ENCODE measurements at places on chromosomes 6 and 20.
A peak's percentile ranks its signal among the peaks of the same experiment; 100 is the strongest.

GRCh38 chr6:159013229-159013628, 13.2 kb upstream of the RSPH3 start:
- DNase-seq = no peak

DNA sequence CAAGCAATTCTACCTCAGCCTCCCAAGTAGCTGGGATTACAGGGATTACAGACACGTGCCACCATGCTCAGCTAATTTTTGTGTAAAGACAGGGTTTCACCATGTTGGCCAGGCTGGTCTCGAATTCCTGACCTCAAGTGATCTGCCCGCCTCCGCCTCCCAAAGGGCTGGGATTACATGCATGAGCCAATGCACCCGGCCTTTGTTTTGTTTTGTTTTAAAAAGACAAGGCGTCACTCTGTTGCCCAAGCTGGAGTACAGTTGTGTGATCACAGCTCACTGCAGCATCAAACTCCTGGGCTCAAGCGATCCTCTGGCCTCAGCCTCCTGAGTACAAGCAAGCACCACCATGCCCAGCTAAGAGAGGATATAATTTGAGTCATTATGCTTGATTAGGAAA, 5.4 kb downstream of the SERINC3 start:
- DNase-seq = no peak

- no peak for DNase-seq
Measured at GRCh38 chr6:155432293-155432692, 23.3 kb downstream of the NOX3 start.

DNA sequence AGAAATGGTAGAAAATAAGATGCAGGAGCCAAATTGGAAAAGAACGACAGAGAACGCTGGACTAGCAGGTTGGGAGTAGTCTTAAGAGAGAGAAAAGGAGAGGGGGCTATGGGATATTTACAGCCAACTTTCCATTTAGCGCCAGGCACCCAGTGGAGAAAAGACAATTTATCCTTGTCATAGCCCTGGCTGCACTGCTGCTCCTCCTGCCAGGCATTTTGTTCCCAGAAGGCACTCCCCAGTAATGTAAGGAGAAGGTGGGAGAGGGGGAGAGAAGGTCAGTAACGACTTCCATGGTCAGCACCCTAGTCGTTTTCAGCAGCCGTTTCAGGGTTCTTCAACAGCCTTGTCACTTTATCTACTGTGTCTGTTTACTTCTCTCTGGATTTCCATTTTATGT, 159.0 kb downstream of the TRMT11 start:
- no peak for DNase-seq

GRCh38 chr6:115842338-115842737, 218.4 kb downstream of the FRK start:
- no peak for DNase-seq

DNA sequence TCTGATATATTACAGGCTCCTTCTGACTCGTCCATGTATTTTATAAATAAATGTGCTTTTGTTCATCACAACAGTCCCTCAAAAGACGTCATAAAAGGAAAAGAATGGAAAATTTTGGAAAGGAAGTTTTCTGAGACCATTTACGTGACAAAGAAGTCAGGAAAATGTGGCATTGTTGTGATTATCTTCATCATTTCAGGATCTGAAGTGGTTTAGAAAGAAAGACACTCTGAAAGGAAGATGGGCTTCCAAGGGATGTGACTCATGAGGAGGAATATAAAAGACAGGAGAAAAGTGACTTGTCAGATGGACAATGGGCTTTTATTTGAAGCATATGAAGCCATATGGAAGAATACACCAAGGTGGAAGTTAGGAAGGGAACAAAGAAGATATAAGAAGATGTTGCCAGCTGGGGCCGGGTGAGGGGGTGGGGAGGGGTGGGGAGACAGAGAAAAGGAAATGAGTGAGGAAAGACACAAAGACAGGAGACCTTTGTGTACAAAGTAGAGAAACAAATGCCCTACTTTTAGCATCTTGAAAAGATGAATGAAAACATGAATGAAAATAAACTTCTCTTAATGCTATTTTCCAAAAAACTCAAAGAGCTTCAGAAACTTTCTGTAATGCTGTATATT, 190.3 kb upstream of the PREP start:
- no peak for DNase-seq

GRCh38 chr20:21708738-21709534, 3.5 kb downstream of the PAX1 start:
- DNase-seq = no peak

DNA sequence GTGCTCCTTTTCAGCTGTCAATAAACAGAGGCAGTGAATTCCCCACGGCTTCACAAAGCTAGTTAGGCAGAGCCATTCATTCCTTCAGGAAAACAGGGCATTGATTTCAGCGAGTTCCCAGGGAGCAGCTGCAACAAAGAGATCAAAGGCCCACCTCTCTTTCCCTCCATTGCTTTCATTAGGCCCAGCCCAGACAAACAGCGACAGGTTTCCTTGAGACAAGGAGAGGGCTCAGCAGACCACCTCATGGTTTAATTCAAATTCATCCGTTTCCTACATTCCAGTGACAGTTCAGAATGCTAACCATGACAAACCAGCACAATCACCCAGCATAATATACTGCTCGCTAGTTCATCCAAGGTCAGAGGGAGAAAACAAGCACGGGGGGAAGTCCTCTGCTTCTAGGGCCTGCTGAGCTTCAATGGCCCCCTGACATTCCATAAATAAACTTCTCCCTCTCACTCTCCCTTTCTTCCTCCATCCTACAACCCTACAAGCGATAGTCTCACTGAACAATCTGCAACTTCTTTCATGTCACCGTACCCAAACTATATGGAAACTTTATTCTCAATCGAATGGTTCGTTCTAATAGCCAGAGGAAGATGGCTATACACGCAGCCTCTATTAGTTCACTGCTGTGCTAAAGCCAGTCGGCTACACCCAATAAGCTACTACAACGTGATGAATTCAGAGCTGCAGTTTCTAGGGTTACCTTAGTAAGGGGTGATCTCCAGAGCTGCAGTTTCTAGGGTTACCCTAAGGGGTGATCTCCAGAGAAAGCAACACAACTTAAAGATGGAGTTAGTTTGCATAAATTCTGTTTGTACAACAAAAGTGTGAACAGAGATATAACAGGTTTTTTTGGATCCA, 34.7 kb downstream of the PLAGL1 start:
- no peak for DNase-seq

DNA sequence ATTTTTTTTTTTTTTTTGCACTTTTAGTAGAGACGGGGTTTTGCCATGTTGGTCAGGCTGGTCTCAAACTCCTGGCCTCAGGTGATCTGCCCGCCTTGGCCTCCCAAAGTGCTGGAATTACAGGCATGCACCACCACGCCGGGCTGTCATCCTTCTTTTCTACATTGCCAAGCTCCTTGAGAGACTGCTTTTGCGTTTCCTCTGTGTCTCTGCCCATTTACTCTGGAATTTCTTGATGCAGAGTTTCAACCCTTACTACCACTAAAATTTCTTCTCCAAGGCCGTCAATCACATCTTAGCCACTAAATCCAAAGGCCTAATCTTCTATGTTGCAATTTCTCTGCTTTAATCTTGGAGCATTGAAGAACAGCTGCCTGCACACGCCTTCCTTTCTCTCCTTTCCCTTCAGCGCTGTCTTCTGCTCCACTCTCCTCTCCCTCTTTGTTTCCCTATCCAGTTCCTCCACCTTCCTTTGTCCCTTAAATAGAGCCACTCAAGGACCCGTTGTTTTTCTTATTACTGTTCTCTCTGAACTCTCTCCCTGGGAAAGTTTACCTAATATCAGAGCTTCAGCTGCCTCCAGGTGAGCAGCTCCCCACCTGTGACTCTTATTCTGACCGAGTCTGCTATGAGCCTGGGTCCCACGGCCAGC, 98.8 kb downstream of the SLC35B3 start:
- DNase-seq = no peak

DNA sequence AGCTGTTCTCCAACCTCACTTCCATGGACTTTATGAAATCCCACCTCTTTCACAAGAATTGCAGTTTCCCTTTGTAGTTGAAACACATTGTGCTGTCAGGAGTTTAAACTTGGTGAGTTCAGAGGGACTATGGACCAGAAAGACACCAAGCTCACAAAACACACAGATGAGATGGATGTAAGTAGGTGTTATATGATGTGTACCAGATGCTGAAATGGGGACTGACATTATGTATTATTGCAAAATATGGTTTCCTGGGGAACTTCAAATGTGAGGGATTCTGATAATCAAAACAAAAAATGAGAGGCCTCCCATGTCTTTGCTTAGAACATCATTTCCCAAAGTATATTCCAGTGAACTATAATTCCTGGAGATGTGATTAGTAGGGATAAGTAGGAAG, 401.1 kb upstream of the ARID1B start:
- no peak for DNase-seq

DNA sequence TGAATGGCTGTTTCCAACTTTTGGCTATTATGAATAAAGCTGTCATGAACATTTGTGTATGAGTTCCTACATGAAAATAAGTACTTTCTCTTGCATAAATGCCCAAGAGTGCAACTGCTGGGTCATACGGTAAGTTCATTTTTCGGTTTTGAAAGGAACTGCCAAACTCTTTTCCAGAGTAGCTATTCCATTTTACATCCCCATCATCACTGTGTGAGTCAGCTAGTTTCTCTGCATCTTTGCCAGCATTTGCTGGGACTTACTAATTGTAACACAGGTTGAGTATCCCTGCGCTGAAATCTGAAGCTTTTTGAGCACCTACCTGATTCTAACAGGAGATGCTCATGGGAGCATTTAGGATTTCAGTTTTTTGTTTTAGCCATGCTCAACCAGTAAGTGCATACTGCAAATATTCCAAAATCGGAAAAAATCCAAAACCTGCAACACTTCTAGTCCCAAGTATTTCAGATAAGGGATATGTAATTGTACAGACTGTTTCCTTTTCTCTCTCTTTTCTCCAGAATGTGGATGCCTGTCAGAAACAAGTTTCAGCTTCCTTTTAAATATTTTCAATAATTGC, 118.4 kb downstream of the DTNBP1 start:
- no peak for DNase-seq

GRCh38 chr6:1053586-1053985, 258.3 kb upstream of the FOXQ1 start:
- DNase-seq = no peak

DNA sequence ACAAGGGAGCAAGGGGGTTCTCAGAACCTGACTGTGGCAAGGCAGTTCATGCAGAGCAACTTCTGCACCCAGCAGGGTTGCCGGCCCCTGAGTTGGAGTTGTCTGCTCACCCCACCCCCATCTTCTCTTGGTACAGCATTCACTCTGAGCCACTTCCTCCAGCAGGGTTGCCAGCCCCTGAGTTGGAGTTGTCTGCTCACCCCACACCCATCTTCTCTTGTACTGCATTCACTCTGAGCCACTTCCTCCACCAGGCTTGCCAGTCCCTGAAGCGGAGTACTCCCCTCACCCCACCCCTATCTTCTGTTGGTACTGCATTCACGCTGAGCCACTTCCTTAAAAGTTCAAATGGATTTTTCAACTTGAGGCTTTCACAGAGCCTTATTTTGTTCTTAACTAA, 79.7 kb upstream of the SYNDIG1 start:
- no peak for DNase-seq

- DNase-seq = no peak
Measured at GRCh38 chr6:22682979-22683378, 113.6 kb downstream of the HDGFL1 start.

DNA sequence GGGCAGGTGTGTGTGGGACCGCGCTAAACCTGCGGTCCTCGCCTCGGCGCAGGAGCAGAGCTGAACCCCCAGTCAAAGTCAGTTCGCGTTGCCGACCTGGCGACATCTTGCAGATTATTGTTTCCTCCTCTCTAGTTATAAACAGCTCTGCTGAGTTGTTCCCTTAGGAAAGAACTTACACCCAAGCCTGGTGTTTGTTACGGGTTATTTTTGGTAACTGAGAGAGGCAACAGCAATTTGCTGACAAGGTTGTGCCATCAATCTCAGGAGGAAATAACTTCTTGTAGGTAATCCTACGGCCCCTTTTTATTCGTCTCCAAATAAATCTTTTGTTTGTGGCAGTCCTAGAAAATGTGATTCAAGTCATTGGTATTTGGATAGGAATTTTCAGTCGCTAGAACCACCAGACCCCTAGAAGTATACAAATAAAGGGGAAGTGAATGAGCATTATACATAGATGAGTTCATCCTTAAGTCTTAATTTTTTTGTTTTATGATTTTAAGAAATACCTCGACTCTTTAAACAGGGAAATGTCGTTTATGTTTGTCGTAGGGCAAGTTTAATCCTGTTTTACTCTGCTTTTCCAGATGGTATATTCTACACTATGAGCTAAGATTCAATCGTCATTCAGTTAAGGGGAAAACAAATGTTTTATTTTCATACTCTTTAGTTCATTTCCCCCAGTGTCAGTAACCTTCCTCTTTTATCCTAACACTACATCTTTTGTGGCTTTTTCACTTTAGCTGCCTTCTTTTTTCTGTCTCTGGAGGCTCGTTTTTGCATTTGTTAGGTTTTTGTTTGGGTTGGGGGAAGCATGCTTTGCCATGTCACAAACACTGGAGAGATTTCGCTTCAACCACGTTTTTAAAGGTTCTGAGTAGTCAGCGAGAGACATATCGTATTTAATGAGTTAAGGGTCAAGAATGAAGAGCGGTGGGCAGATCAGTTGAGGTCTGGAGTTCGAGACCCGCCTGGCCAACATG, 1.2 kb downstream of the PM20D2 start:
- peak; percentile 39 for DNase-seq

- DNase-seq = no peak
Measured at GRCh38 chr6:25428758-25429317, 149.7 kb downstream of the CARMIL1 start.

DNA sequence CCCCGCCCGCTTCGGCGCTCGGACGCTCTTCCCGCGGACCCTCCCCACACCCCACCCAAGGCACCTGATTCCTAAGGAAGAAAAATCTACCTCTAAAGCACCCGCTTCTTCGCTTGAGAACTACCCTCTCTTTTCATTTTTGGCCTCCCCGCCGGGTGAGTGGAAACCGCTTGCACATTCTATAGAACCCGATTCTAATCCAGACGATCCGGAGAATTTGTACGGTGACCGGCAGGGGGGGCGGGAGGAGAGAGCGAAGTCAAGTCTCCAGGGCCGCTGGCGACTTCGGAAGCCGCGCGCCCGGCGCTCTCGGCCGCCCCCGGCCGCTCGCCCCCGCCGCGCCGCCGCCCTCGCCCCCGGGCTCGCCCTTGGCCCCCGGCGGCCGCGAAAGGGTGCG, at the start of gene RBM24:
RBM24 (plus strand) TSS at position 262 of the 397 bp plus-strand sequence. CDS start 221 bp downstream, outside the sequence.
- DNase-seq = peak; percentile 80

GRCh38 chr20:58022711-58023110, 205.7 kb downstream of the ANKRD60 start:
- no peak for DNase-seq

DNA sequence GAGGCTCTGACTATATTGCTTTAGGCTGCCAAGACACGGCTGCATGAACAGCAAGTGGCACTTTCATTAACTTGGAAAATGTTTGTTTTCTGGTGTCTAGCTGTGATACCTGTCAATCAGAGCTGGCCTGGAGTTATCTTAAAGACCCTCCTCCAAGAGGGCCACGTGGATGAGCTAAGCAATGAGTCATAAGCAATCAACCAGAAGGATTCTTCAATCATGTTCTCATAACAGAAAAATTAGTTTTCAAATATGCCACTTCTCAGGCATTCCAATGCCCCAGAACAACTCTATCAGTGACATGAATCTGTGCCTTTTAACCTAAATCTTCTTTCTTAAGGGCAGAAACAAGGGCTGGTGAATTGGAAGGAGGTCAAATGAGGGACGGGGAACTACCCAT, 283.0 kb downstream of the HTR1B start:
- no peak for DNase-seq

Data from A673 (cell line).